Activated CD4-positive, alpha-beta T cell treated with anti-CD3 and anti-CD28 coated beads for 36 hours (primary cell): ENCODE measurements at places on chromosomes 1 and 21.

DNA sequence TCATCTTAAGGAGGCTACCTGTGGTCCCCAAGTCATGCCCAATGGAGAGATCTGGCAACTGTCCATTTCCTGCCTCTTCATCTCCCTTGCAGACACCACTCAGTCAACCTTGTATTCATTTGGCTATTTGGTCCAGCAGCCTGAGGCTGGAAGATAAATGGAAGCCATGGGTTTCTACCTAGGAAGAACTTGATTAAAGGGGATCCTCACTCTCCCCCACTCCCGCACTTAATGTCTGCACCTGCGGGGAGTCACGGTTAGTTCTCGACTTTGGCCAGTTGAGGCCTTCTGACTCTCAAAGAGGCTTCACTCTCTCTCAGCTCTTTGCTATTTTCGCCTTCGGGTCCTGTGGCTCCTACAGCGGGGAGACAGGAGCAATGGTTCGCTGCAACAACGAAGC is 8.4 kb upstream of the ATXN7L2 start:
- DNase-seq: no peak

GRCh38 chr21:34561806-34562205 is 49.8 kb upstream of the KCNE1 start:
- no peak for DNase-seq

DNA sequence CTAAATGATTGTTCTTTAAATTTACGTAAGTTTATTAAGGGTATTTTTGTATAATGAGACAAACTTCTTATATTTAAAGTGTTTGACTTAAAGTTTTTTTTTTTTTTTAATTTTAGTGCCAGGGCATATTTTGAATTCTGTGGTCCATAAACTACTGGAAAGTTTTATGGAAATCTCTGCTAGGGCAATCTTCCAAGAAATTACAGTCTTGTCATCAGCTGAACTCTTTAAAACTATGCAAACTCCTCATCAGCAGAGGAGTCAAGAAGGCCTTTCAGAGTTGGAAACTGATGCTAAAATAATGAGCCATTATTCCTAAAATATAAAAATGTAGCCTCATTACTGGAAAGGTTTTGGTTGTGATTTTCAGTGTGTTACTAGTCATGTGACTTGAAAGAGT is 1201.9 kb downstream of the BRINP3 start:
- DNase-seq: no peak

- no peak for DNase-seq
These were observed 162.2 kb downstream of the PLXNA2 start for GRCh38 chr1:208081972-208082371.

- DNase-seq: no peak
These were observed 125.9 kb downstream of the HFM1 start for GRCh38 chr1:91278754-91279153.

DNA sequence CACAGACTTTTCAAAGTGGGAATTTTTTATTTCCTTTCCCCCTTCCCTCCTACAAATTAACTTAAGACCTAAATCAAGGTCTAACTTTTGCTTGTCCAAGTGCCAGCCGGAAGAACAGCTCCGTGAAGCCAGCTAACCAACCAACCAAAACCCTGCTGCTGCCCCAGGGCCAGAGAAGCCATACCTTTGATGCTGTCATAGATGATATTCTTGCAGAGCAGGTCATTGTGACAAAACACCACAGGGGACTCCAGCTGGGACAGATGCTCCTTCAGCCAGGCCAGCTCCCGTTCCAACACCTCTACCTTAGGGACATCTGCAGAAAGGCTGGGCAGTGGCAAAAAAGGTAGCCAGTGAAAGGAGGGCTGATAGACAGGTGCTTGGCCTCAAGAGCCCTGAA is 10.7 kb downstream of the ETNK2 start:
- no peak for DNase-seq

- no peak for DNase-seq
These were observed 16.9 kb downstream of the PFKFB2 start for GRCh38 chr1:207069858-207070506.
